Dermis blood vessel endothelial cell (primary cell): ENCODE measurements at places on chromosomes 4 and X. TPM values are rescaled to one million over a fixed set of nuclear protein-coding genes. Genes with fewer than 3 reads are reported as not detected.

The ADH1B gene
- total RNA-seq, result not detected in 2 replicates

The MAGEA2B gene
- not detected in 2 replicates for total RNA-seq

The ZFYVE28 gene
- 7.5 and 8.6 TPM in 2 replicates for total RNA-seq

The CFAP99 gene
- total RNA-seq, result 0.17 TPM in 1 of 2 replicates, not detected in the other

The ODAPH gene
- total RNA-seq, result not detected in 2 replicates

The SMR3B gene
- total RNA-seq, result not detected in 2 replicates

The PDLIM3 gene
- 41.0 and 113 TPM in 2 replicates for total RNA-seq

The CORIN gene
- total RNA-seq, result 0.28 and 0.51 TPM in 2 replicates

The AFP gene
- not detected in 2 replicates for total RNA-seq

The RPA4 gene
- total RNA-seq, result 1.7 TPM in 2 replicates

The NDST4 gene
- not detected in 2 replicates for total RNA-seq

The SCML2 gene
- total RNA-seq, result 1.9 and 3.1 TPM in 2 replicates

The GRSF1 gene
- 82.4 and 117 TPM in 2 replicates for total RNA-seq

The SPATA4 gene
- total RNA-seq, result not detected in 2 replicates

The SPANXN3 gene
- not detected in 2 replicates for total RNA-seq

The GABRA4 gene
- total RNA-seq, result not detected in 2 replicates

The L1CAM gene
- 1.1 and 2.4 TPM in 2 replicates for total RNA-seq

The AFF2 gene
- total RNA-seq, result under 0.01 TPM in 1 of 2 replicates, not detected in the other

The PORCN gene
- 4.9 and 7.0 TPM in 2 replicates for total RNA-seq

The PPP1R3F gene
- 1.8 and 3.7 TPM in 2 replicates for total RNA-seq

The GPR173 gene
- total RNA-seq, result 1.7 and 2.5 TPM in 2 replicates

The CLIC2 gene
- total RNA-seq, result 19.2 and 23.6 TPM in 2 replicates

The FTSJ1 gene
- 45.1 and 56.7 TPM in 2 replicates for total RNA-seq

The MAGEA2 gene
- not detected in 2 replicates for total RNA-seq

The TECRL gene
- total RNA-seq, result not detected in 2 replicates
